ENCODE measurements at places on chromosomes 2 and 18.

GRCh38 chr2:33425586-33426031 is 50.8 kb upstream of the RASGRP3 start:
- no peak for DNase-seq

- DNase-seq = no peak
Observed at GRCh38 chr2:240932001-240932723, 26.0 kb downstream of the CROCC2 start.

GRCh38 chr2:12091201-12091806 is 344.9 kb downstream of the LPIN1 start:
- DNase-seq = no peak

DNA sequence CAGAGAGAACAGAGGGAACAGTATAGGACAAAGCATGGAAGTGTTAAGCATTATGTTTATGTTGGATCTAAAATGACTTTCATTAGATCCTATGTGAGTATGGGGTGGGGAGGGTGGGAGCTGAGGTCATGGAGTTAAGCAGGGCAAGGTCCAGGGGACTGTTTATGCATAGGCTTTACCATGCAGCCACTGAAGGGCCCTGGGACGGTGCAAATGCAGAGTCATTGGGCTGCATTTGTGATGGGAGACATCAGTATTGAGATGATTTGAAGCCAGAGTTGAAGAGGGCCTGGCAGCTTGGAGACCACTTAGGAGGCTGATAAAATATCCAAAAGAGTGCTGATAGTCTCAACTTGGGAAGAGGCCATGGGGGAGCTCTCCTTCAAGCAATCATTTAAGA is 22.7 kb downstream of the IL1RL2 start:
- DNase-seq = no peak

GRCh38 chr2:98464772-98465310 is 20.2 kb downstream of the INPP4A start:
- DNase-seq = peak; percentile 66

GRCh38 chr2:10253596-10254372 is 48.9 kb upstream of the HPCAL1 start:
- DNase-seq = no peak

GRCh38 chr2:224025874-224026273 is 13.2 kb downstream of the SERPINE2 start:
- peak; percentile 68 for DNase-seq

DNA sequence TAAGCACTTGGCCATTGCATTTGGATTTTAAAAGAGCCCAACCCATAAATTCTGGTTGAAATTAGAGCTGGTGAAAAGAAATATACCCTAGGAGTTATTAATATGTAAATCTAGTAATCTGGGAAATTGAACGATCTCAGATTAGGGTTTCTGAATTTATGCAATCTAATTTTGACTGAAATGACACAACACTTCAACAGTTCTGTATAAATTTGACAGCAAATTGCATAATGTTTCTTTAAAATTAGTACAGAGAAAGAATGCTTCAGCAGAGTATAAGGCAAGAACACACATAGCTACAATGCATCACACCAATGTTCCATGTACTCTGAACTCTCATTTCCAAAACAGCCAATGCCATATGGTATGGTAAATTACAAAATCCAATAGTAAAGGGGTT is 201.5 kb upstream of the ITGA4 start:
- no peak for DNase-seq

DNA sequence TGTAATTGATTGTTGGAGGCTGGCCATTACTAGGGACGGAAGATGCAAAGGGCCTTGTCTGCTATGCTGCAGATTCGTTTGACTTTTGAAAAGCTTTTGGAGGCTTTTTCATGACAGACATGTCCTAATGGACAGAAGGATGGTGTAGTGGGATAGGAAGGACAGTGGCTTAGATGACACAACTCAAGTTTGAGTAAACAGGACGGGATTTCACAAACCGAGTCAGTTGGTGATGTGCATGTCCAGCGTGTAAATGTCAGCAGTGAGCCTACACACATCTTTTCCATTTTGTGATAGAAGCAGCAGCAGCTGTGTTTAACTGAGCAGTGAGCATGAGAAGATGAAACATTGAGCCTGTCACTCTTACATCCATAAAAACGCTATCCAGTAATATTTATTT is 76.0 kb downstream of the NCK2 start:
- DNase-seq = no peak

DNA sequence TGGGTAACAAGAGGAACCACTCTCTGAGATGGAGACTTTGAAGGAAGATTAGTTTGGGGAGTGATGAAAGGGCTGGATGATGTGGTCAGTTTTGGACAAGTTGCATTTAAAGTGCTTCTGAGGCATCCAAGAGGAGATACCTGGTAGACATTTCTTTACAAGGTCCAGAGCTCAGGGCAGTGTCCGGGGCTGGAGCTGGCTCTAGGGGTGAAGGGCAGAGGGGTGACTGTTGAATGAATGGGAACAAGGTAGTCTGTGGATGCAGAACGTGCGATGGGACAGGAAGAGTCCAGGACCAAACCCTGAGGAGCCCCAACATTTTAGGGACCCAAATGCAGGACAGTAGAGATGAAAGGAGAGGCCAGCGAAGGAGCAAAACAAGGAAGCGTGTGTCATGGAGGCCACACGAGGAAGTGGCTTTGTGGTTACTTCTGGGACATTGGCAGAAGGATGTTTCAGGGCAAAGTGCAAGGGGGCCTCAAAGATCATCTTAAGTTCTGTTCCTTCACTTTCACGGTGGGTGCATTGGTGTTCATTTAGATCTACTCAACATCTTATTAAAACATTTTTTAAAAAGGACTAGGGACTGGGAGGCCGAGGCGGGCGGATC is 13.6 kb upstream of the GPR35 start:
- no peak for DNase-seq
